ENCODE measurements at places on chromosomes 5 and 9.
A peak's percentile ranks its signal among the peaks of the same experiment; 100 is the strongest.

- no peak for DNase-seq
These were observed 39.5 kb downstream of the NTRK2 start for GRCh38 chr9:84709056-84709455.

- no peak for DNase-seq
These were observed 10.0 kb downstream of the VAV2 start for GRCh38 chr9:133981958-133982681.

DNA sequence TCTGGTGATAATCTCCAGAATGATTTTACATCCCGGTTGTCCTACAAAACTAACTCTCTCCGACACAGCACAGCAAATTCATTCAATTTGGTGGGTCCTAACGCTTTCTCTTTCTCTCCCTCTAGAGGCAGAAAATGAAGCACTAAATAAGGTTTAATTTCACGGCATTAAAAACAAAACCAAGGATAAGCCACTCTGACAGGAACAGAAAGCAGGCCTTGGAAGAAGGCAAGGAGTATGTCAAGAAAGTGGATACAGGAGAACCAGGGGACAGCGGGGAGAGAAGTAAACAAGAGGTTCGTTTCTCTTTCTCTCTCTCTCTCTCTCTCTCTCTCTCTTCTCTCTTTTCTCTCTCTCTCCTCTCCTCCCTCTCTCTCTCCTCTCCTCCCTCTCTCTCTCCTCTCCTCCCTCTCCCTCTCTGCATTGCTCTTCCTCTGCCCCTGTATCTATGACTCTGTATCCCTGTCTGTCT lies 49.8 kb downstream of the EBF1 start:
- no peak for DNase-seq

- no peak for DNase-seq
These were observed 249.6 kb downstream of the AOPEP start for GRCh38 chr9:94976077-94976476.

DNA sequence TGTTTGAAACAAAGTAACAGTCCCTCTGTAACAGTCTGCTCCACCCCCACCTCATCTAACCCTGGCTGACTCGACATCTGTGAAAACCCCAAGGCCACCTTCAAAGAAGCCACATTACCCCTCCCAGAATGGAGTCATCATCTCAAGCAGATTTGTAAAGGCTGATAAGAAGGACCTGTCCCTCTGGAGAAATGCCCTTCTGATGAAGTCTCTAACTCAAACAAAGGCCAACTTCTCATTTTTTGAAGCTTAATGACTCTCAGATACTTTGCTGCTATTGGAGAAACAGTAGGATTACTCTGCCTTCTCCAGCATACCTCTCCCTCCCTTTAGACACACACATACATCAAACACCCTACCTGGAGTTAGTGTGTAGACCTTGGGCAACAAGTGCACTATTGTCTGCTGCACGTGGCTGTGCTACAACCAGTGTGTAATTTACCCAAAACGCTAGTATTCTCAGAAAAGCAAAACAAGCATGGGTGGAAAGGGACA lies 5.3 kb upstream of the SUSD1 start:
- no peak for DNase-seq

DNA sequence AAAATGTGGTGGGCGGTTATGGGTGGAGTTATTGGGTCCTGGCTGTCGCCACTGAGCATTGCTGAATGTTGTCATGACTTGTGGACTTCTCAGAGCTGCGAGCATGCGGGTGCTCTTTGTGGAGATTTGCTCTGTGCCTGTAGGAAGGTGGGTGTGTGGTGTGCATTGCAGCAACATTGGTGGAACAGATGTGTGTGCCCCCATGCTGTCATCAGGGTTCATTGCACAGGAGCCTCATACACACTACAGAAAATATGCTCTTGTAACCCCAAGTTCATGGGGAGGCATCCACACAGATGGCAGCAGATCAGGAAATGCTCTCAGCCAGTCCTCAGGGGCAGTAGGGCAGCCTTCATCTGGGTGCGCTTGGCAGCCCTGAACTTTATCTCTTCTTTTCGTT lies 55.9 kb upstream of the PHF2 start:
- no peak for DNase-seq

DNA sequence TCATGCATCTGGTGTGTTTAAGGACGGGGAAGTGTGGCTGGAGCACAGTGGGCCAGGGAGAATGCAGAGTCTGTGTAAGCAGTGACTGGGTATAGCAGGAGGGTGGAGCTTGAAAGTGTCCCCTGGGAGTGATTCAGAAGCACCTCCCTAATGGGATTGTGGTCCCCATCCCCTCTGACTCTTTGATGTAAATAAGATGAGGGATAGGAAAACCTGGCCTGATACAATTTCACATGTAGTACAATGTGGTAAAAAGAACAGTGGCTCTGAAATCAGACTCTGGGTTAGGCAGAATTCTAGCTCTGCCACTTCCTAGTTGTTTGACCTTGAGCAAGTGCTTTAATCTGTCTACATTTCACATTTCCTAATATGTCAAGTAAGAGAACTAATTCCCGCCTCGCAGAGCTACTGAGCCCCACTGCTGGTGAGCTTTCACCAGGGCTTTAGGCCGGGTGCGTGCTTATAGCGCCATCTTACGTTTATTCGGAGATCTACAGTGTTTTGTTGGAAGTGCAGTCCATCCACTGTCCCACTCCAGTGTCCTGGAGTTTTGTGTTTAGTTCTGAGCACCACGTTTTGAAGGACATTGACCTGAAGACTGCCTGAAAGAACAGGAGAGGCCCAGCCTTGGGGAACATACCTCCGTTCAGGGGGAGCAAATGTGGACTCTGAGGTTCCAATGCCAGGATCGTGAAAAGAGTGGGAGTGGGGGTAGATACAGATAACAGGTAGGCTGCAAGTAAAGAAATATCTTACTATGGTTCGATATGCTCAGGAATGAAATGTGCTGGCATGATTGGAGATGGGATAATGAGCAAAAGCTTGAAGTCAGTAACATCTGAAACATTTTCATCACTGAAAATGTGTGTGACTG lies 51.2 kb upstream of the TESK1 start:
- DNase-seq, result peak; percentile 42

GRCh38 chr5:132026516-132027008 lies 15.1 kb upstream of the ACSL6 start:
- no peak for DNase-seq

DNA sequence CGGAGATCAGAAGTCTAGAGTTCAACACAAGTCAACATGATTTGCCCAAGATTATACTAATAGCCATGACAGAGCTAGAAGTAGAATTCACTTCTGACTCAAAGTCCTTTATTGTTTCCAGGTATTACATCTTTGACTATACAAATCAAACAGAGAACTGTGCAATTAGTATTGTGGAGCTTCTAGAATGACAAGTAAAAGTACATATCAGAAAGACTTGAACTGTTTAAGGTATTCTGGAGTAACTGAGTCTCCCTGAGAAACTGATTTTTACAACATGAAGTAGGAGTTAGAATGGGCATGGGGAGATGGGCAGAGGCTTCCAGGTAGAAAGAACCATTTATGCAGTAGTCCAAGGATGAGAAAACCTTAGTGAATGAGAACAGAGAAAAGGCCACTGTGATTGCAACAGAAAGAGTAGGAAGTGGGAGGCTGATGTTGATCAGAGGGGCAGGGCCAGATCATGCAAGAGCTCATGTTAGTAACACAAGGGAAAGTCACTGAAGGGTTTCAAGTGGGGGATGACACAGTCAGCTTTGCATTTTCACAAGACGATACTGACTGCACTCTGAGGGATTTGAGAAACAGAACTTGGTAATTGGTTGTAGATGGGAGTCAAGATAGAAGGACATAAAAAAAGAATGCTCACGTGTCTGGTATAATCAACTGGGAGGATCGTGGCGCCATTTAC lies 280.7 kb downstream of the RFX3 start:
- peak; percentile 4 for DNase-seq

- no peak for DNase-seq
These were observed 363 bp upstream of the MAMDC2 start for GRCh38 chr9:70043285-70043684.

DNA sequence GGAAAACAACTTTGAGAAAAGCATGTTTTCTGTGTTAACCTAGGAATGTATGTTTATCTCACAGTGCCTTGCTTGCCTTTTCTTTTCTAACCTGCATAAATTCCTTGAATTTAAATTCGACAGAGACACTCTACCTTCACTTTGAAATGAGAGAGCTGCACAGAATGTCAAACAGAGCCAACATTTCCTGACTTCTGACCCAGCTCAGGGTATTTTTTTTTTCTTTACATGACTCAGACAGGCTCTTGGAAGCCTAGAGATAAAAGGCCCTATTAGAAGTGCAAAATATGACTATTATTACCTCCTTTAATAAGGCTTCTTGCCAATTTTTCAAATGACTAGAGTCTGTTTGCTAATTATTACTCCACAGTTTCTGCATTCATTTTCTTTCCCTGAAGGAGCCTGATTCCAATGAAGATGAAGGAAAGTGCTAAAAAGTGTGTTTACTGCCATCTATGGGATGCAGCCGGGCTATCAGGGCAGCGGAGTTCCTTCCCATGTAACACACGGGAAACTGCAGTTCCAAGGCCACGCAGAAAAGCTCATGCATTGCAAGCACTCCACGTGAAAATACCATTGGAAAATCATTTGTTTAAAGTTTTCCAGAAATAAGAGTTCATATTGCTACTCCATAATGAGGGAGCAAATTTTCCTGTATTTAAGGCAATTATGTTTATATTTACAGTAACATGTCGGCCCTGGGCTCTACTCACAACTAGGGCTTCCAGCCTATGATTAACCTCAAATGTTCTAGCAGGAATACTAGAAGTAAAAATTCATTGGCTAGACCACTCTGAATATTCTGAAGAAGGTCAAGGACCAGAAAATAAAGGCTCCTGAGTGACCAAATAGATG lies 485.6 kb downstream of the ZSWIM6 start:
- DNase-seq, result no peak

GRCh38 chr5:72818866-72819534 lies 2.5 kb downstream of the TNPO1 start:
- peak; percentile 19 for DNase-seq

GRCh38 chr9:109444771-109445320 lies 53.3 kb downstream of the PTPN3 start:
- no peak for DNase-seq

GRCh38 chr9:124254261-124254682 lies 3.5 kb upstream of the NEK6 start:
- DNase-seq, result peak; percentile 65

- DNase-seq, result no peak
These were observed 21.7 kb downstream of the HBEGF start for GRCh38 chr5:140324617-140325241.

DNA sequence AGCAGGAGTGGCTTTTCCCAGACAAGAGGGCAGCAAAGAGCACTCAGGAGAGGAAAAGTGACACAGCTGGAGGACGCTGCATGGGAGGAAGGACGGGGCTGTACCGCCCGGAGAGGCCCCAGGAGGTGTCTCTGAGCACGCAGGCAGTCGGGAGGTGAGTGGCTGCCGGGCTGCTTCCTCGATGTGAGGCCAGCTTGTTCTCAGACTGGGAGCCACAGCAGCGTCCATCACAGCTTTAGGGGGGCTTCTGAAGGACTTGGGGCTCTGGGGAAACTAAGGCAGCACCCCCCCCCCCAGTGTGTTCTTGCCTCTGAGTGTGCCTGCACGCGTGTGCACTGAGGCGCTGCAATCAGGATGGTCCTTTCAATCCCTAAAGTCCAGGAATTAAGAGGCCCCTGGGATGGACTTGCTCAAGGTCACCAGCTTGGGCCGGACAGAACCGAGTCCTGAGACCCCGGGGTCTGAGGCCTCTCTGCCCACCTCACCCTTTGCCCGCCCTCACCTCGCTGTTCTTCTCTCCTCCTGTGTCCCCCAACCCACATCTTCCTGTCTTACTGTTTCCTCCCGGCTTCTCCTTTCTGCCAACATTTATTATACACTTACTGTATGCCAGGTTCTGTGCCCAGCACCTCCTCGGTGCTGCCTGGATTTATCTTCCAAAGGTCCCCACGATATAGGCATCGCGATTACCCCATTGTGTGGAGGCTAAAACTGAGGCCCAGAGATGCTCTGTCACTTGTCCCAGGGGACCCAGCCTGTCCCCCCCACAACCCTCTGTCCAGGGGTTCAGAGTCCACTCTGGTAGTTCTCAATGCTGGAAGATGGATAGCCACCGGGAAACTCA lies 32.9 kb downstream of the FAM163B start:
- no peak for DNase-seq

- no peak for DNase-seq
These were observed 363.9 kb downstream of the AGTPBP1 start for GRCh38 chr9:85377731-85378289.

DNA sequence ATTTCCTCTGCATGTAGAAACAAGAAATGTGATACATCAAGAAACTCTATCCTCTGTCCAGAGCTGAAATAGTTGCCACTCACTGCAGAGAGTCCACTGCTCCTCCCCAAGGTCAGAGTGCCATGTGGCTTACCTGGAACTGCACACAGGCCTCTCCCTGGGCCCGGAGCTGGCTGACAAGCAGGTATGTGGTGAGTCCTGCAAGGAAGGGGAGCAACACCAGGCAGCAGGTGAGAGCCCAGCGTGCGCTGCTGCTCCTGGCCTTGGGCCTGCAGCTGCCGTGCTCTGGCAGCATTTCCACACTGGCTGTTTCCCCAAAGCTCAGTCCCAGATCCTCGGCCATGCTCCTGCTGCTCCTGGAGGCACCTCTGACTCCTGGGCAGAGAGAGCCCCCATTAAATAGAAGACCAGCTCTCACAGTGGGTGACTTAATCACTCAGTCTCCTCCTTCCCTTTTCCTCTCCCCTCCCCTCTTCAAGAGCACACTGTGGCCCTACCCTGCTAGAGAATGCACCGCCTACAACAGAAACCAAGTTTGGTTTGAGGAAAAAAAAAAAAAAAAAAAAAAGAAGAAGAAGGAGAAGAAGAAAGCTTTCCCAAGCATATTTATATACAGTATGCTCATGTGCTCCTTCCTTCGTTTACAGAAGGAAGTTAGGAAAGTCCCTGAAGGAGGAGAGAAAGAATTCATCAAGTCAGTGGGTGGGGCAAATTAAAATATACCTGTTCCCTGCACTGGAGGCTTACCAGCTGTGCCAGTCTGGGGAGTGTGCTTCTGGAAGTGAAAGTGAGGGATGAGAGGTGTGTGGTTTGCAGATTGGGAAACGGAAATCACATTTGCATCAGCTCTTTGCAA lies at the start of gene TNFSF15:
TSS of gene TNFSF15 (minus strand) at position 370 of the 856 bp plus-strand sequence. CDS start at position 343, 27 bp downstream.
- DNase-seq, result peak; percentile 24

GRCh38 chr9:2489838-2490314 lies 131.7 kb upstream of the VLDLR start:
- no peak for DNase-seq

GRCh38 chr9:121857928-121858327 lies 206.5 kb downstream of the DAB2IP start:
- DNase-seq, result no peak
